ENCODE measurements at places on chromosomes 16 and 17. TPM values are rescaled to one million over a fixed set of nuclear protein-coding genes. Genes with fewer than 3 reads are reported as not detected.

KRT35 gene
- total RNA-seq = not detected

FBXL19 gene
- 36.2 TPM for total RNA-seq

PRAC1 gene
- total RNA-seq = 33.5 TPM

GRCh38 chr17:9406046-9406606 lies 169.5 kb downstream of the STX8 start:
- no peak for DNase-seq

DNA sequence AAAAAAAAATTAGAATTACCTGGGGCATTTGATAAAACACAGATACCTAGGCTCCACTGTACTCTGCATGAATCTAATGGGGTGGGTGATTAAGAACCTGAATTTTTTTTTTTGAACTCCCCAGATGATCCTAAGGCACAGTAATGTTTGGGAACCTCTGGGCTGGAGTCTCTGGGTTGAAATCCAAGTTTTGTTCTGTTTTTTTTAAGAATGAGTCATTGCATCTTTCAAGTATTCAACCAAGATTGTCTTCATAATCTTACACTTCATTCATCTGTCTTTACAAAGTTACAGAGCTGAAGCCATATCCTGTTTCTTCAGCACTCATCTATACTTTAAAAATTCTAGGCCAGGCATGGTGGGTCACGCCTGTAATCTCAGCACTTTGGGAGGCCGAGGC lies 52.6 kb downstream of the PIGL start:
- DNase-seq = peak; percentile 44

GRCh38 chr17:62780269-62780668 lies 27.8 kb downstream of the MARCHF10 start:
- peak; percentile 81 for DNase-seq

DNA sequence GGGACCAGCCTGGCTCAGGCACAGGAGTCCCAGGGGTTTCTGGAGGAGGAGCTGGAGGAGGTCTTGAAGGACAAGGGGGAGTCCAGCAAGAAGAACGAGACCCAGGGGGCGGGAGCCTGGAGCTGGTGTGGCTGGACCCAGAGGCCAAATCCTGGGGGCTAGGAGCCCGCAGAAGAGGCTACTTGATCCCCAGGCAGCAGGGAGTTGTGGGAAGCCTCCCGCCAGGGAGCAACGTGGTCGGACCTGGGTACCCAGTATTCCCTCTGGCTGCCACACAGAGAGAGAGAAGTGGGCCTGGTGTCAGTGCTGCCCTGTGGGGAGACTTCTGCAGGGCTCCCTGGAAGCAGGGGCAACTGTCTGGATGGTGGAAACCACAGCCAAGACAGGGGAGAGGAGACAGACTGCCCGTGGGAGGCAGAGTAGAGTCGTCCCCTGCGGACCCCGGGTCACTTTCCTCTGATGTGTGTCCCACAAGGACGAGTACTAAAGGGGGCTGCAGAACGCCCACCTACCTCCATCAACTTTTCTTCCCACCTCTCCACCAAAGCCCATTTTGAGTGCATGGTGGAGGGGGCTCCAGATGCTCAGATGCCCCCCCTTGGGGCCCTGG lies 160.4 kb downstream of the GSG1L start:
- no peak for DNase-seq

DNA sequence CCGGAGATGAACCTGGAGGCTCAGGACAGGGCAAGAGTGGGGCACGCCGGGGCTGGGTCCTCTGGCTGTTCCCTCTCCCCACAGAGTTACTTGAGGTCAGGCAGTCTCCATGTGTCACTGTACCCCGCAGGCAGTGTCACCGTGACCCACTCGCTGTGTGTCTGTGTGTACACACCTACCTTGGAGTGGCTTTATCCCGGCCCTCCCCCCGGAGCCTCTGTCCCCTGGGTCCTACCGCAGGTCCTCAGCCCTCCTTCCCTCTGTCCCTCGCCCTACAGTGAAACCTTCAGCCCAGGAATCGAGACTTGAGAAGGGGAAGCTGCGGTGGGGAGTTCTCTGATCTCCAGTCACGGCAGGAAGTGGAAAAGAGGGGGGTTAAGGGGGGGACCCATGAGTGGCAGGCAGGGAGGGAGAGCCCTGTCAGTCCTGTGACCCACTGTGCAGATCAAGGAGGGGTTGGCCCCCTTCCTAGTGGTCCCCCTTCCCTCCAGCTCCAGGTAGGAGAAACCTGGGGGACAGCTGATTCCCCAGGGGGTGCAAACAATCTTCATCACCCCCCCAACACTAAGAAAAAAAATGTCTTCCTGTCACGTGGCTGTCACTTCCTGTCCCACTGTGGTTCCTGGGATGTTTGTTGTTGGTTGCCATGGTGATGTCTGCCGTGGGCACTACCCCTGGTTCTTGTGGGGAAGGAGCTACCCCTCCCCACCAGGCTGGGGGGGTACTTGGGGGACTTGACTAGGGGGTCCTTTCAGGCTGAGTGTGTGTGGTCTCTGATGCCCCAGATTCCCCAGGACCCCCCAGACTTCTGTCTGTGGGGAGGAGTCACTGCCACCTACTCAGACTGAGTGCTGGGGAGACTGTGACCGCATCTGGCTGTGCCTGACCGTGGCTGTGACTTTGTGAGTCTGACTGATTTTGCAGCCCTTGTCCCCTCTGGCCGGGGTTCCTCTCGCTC lies 13.7 kb downstream of the RARA start:
- DNase-seq = peak; percentile 62
